ENCODE measurements at places on chromosomes 16 and 17.
A peak's percentile ranks its signal among the peaks of the same experiment; 100 is the strongest.

GRCh38 chr16:86343796-86344585, 166.3 kb upstream of the FOXF1 start:
- DNase-seq: no peak

DNA sequence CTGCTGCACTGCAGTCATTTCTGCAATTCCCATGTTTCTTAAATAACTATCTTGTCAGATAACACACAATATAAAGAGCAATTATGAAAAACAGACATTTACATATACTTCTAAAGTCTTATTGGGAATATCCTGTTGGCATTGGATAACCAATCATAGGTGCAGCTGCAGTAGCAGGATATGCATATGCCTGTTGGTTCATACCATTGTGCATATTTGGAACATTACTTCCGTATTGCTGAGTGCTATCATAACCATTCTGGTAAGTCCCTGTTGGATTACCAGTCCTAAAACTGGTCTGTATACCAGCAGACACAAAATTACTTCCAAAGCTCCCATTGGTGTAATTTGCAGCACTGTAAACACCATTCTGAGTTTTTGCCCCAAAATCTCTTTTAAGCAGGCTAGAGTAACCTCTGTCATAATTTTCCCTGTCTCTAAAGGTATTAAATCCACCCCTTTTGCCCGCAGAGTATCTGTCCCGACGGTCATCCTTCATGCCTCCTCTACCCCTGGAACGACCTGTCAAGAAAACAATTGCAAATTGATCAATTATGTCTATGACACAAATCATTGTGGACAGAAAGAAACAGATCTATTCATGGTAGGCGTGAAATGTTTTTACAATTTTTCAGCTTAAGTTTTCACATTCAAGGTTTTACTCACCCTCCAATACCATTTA, 3.1 kb upstream of the POLG2 start:
- no peak for DNase-seq

GRCh38 chr17:59619035-59619297, 729 bp upstream of the CLTC start:
- no peak for DNase-seq

- no peak for DNase-seq
Measured at GRCh38 chr16:48517493-48517892, 92.5 kb downstream of the N4BP1 start.

DNA sequence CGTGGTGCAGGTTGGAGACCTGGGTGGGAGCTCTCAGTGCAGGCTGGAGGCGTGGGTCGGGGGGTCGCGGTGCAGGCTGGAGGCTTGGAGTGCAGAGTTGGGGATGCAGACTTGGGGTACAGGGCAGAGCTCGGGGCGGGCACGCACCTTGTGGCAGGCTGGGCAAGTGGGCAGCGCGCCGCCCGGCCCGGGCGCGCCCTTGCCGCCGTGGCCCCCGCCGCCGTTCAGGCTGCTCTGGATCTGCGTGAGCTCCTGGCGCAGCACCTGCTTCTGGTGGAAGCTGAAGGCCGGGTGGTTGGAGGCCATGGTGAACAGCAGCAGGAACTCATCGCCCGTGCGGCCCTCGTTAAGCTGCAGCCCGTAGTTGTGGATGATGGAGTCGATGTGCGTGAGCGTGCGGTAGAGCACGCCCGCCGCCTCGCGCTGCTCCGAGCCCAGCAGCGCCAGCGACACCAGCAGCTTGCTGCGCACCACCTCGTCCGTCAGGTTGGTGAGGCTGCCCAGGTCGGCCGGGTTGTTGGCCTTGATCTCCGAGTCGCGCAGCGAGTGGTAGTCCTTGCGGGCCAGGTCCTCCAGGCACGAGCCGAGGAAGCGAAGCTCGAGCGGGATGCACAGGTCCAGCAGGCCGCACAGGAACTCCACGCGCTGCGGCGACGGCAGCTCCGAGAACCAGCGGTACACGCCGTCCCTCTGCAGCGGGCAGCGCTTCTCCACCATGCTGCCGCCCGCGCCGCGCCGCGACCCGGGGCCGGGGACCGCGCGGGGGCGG, 1.1 kb downstream of the ZCCHC14 start:
- peak; percentile 25 for DNase-seq

DNA sequence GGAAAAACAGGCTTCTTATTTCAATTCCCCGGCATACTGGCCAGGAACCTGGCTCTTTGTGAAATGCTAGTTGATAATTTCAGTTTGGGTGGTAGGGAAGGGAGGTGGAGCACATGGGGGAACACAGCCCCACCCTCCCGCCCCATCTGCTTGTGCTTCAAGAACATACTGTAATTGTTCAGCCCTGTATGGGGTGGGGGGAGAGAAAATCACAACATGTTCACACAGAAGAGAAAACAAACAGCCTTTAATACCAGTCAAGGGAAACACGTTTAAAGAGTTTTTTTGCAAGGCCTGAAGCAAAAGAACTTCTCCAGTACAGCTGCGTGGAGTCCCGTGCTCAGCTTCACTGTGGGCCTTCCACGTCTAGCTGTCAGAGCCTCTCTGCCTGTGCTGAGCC, 59.7 kb downstream of the SHISA6 start:
- DNase-seq: no peak

GRCh38 chr17:30517786-30518185, 40.6 kb downstream of the GOSR1 start:
- DNase-seq: no peak

DNA sequence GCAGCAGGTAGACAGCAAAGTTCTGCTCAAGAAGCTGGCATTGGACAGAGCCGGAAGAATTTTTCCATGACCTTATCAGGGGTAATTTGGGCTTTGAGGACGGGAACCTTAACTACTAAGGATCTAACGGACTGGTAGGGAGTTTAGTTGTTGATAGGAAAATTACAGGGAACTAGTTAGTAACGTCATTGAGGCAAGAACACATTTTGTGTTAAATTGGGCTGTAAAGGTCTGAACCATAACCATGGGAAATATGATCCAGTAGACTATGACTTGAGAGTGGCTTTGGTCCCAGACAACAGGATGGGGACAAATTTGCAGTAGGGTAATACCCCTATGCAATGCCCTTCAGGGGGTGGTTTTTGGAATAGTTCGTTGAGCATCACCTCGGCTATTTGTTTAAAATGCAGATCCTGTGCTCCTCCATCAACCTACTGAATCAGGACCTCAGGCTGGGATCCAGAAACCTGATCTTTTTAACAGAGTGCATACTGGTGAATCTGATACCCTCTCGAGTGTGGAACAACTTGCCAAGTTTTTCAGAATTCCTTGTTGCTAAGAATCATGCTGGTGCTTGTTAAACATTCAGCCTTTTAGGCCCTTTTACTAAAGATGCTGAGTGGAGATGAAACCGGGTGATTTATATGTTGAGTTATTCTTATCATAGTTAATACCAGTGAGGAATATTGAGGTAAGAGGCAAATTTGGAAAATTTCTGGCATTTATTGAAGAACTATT, 255.1 kb downstream of the MAP2K6 start:
- DNase-seq: no peak

- DNase-seq: no peak
Measured at GRCh38 chr17:82960419-82961271, 118.8 kb upstream of the METRNL start.

- DNase-seq: peak; percentile 69
Measured at GRCh38 chr17:44307387-44308186, 814 bp upstream of the RUNDC3A start.

GRCh38 chr17:83113381-83113780, 34.0 kb downstream of the METRNL start:
- no peak for DNase-seq

DNA sequence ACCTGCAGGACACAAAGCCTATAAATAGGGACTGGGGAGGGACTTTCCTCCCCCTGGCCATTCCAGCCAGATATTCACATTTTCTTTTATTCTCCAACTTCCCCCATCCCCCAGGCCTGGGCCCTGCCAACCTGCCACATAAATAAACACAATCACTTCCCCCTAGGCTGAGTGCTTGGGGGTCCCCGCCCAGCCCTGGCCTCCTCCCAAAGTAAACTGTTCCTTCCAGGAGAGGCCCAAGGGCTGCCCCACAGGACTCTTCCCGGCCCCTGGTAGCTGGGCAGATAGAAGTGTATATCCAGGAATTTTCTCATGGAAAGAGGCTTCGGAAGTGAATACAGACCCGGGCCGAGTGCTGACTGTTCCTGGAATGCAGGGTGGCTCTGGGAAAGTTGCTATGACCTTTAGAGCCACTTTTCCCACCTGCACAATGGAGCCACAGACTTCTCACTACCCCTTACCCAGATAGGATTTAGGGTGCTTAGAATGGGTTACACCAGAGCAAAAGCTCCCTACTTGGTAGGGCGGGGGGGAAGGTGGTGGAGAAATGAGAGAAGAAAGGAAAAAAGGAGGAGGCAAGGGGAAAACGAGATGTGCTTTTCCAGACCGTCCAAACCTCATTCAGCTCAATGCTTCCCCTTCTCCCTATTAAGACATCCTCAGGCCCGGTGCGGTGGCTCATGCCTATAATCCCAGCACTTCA, 8.5 kb downstream of the CSF3 start:
- no peak for DNase-seq

GRCh38 chr16:56115817-56116576, 75.3 kb upstream of the GNAO1 start:
- no peak for DNase-seq

- DNase-seq: no peak
Measured at GRCh38 chr17:45367216-45367615, 50.4 kb upstream of the MAP3K14 start.

- DNase-seq: peak; percentile 53
Measured at GRCh38 chr17:38750312-38751121, 2.0 kb upstream of the PSMB3 start.

DNA sequence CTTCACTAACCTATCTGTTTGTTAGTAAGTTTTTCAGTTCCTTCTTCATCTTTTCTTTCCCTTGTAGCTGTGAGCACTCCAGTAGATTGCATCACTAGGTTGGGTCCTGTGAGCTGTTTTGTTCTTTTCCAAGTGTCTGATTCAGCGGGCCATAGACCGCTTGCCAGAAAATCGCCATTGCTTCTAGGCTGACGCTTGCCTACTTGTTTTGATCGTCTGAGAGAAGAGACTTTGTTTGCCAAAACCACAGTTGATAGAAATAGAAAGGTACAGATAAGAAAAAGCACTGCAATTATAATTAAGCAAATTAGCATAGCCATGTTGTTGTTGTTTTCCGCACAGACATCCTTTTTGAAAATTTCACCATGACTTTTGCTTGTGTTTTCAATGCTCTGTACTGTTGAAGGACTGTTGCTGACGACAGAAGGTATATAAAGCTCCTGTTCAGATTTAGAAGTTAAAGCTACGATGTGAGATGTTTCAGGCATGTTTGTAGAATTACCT, 3.1 kb downstream of the EVI2A start:
- DNase-seq: no peak

GRCh38 chr17:1231456-1231855, 38.8 kb upstream of the BHLHA9 start:
- DNase-seq: no peak
